ENCODE measurements at places on chromosomes 1 and 21.

DNA sequence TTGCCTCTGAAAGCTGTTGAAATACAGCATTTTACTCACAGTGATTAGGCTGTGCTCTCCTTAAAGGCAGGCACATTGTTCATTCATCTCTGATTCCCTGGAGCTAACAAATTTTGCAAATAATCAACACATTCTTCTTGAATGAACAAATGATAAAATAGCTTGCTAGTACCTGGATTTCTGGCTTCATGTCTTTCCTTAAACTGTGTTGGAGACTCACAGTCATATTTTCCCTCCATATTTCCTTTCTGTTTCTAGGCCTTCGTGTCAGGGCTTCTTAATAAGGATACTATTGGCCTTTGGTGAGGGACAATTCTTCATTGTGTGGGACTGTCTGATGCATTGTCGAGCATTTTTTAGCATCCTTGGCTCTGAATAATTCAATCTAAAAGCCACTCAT, 9.7 kb downstream of the HSD11B1 start:
- DNase-seq, result no peak

DNA sequence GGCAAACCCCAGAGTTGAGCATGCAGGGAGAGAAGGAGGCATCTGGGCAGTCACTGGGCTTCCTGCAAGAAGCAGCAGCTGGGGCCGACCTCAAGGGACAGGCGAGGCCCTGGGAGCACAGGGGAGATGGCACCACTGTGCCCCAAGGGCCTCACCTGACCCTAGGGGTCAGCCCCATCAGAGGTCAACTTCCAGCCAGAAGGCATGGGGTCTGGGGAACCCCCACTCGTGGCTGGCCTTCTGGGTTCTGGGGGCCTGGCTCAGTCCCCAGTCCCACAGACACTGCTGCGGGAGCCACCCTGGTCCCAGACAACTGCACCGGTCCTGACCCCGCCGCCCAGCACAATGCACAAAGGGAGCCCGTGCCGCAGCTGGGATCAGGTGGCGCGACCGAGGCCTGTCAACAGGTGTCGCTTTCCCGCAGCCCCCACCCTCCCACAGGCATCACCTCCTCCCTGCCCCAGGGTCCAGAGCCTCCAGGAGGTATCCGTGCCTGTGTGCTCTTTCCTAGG, 6.2 kb downstream of the WNT9A start:
- DNase-seq, result no peak

DNA sequence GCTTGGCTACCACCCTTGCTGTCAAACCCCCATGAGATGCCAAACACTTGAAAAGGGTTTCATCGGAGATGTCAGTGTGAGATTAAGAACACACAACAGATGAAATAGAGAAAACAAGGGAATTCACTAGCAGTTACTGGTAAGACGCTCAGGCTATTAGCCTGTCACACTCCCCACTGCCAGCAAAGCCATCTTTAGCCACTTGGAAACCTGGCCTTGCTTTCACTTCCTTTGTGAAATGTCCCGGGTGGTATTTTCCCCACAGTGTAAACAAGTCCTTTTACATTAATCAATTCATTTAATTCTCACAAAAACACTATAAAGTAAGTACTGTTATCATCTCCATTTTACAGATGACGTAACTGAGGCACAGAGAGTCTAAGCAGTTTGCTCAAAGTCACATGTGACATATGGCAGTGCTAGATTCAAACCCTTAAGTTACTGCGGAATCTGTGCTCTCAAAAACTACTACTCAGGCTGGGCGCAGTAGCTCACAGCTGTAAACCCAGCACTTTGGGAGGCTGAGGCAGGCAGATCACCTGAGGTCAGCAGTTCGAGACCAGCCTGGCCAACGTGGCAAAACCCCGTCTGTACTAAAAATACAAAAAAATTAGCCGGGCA, 32.7 kb upstream of the KHDRBS1 start:
- DNase-seq, result no peak

GRCh38 chr1:205294175-205294917, 27.2 kb downstream of the NUAK2 start:
- peak; percentile 99 for DNase-seq

DNA sequence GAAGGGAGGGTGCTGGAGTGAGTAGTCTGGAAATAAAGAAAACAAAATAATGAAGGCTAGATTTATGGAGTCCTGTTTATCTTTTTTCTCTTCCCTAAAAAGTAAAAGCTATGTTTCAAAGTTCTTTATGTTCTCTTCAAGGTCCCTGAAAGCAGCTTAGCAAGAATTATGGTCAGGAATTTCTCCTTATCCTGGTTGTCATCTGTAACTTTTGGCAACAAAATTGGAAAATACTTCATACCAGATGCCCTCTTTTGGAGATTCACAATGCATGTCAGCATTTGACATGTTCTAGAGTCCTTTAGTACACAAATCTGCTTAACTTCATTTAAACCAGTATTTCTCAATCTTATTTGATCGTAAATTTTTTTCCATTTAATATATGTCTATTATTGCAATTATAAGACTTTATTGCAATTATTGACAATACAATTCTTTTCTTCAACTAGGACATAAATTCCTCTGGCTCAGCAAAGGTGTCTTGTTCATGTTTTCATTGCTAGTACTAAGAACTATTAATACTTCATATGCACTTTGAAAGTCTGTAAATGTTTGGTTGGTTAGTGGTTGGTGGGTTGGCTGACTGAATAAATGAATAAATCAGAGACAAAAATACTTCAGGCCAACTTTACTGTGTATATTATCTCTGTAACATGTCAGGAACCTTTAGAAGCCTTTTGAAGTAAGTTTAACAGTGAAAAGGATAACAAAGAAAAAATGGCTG, 101.5 kb downstream of the ATP1B1 start:
- no peak for DNase-seq

GRCh38 chr1:196438329-196438728, 169.9 kb downstream of the KCNT2 start:
- no peak for DNase-seq

- no peak for DNase-seq
These were observed 4.6 kb upstream of the RAB4A start for GRCh38 chr1:229266274-229266673.

DNA sequence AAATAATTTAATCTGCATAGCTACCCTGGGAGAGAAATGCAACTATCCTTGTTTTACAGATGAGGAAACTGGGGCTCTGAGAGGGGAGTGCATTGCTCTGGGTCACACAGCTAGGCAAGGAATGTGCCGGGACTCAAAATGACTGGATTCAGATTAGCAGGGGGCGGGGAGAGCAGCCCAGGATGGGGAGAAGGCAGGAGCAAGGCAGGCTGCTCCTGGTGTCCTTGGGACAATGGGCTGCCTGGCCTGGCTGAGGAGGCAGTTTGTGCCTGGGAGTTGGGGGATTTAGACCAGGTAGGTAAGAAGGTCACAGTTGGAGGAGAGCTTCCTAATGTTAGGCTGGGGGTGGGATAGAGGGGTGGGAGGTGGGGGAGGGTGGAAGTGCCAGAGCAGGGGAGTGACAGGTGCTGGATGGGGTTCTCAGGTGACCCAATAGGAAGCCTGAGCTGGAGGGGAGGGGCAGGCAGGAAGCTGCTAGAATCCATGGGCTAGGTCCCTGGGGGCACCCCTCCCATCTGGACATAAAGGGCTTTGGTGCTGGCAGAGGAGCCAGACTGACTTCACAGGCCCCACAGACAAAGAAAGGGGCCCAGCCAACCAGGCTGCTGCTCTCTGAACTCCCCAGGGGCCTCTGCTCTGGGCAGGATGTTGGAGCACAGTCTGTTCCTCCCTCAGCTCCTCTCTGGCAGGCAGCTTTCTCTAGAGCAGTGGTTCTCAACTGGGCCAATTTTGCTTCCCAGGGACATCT, 29.0 kb downstream of the TRIM62 start:
- peak; percentile 73 for DNase-seq

DNA sequence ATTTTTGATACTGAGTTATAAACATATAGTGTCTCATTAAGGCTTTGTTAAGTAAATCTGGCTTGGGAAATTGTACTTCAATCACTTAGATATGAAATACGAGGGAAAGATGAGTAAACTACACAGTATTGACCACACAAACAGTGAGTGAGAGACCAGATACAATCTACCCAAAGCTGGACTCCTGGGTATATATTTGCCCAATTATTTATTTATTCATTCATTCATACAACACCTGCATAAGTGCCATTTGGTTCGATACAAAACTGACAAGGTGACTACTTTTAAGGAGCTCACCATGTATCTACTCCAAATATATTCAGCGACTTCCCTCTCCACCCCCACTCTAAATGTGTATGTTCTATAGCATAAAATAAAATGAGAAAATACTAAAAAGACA, 143.4 kb downstream of the TGFB2 start:
- no peak for DNase-seq
